ENCODE measurements at places on chromosomes 4 and X. TPM values are rescaled to one million over a fixed set of nuclear protein-coding genes. Genes with fewer than 3 reads are reported as not detected.
A peak's percentile ranks its signal among the peaks of the same experiment; 100 is the strongest.

- H3K4me3 ChIP-seq, result no peak overlapping the region
- DNase-seq, result no peak
- no peak overlapping the region for H3K27ac ChIP-seq
- H3K36me3 ChIP-seq, result no peaks in the 10 kb centered on the region
Measured at GRCh38 chrX:97039363-97040029, 155.8 kb downstream of the RPA4 start.

- H3K27me3 ChIP-seq, result no peaks in the 10 kb centered on the region
- peaks cover 2% of the 10 kb centered on the region for H3K4me1 ChIP-seq
- no peak overlapping the region for H3K4me3 ChIP-seq
- no peak for DNase-seq
- H3K27ac ChIP-seq, result no peak overlapping the region
Measured at GRCh38 chr4:98572697-98573096, 85.7 kb downstream of the TSPAN5 start.

DNA sequence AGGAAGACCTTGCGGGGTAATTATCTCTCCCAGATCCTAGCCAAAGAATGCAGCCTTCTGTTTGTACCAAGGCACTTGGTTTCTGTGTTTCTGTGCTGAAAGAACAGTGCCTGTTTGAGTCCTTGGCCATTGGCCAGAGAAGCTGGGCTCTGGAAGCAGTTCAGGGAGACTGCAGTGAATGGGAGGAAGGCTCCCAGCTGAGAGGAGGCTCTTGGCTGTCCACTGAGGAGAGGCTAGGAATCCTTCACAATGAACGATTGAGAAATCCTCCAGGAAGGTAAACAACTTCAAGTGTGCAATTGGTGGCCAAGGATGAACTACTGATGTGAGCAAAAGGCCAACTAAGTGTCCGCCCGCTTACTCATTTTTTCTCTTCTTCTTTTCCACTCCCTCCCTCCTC lies 61.3 kb downstream of the HS3ST1 start:
- no peaks in the 10 kb centered on the region for H3K27me3 ChIP-seq
- no peak overlapping the region for H3K27ac ChIP-seq
- no peak overlapping the region for H3K4me3 ChIP-seq
- H3K36me3 ChIP-seq, result no peaks in the 10 kb centered on the region
- H3K4me1 ChIP-seq, result no peaks in the 10 kb centered on the region

Gene LAMP2
- polyA plus RNA-seq, result 11.2 TPM

- H3K4me3 ChIP-seq, result no peak overlapping the region
- H3K27me3 ChIP-seq, result no peaks in the 10 kb centered on the region
- H3K27ac ChIP-seq, result no peak overlapping the region
- H3K4me1 ChIP-seq, result no peaks in the 10 kb centered on the region
- H3K36me3 ChIP-seq, result no peaks in the 10 kb centered on the region
Measured at GRCh38 chrX:134633394-134633793, 24.9 kb downstream of the PLAC1 start.

GRCh38 chr4:57333684-57334083 lies 223.5 kb upstream of the IGFBP7 start:
- no peaks in the 10 kb centered on the region for H3K36me3 ChIP-seq
- DNase-seq, result no peak
- no peak overlapping the region for H3K27ac ChIP-seq
- no peaks in the 10 kb centered on the region for H3K27me3 ChIP-seq
- no peaks in the 10 kb centered on the region for H3K4me1 ChIP-seq
- H3K4me3 ChIP-seq, result no peak overlapping the region

Gene TBCK
- 18.2 TPM for polyA plus RNA-seq

Gene CISD2
- 5.0 TPM for polyA plus RNA-seq

DNA sequence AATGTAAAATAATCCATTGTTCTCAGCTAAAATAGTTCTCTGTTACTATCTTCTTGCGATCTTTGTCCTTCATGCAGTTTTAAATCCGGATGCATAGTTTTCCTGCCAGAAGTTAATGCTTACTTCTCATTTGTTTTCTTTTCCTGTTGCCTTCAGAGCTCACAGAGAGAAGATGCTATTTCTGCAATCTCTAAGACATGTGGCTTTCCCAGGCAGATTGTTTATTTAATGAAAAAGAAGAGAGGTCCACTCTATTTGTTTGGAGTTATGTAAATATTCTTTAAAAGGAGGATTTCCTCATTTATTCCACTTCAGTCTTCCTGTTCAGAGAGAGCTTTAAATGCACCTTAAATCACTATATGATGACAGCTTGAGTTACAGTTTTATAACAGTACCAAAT lies 39.3 kb upstream of the HPGD start:
- no peak overlapping the region for H3K4me3 ChIP-seq
- H3K27me3 ChIP-seq, result no peaks in the 10 kb centered on the region
- DNase-seq, result no peak
- no peaks in the 10 kb centered on the region for H3K4me1 ChIP-seq

DNA sequence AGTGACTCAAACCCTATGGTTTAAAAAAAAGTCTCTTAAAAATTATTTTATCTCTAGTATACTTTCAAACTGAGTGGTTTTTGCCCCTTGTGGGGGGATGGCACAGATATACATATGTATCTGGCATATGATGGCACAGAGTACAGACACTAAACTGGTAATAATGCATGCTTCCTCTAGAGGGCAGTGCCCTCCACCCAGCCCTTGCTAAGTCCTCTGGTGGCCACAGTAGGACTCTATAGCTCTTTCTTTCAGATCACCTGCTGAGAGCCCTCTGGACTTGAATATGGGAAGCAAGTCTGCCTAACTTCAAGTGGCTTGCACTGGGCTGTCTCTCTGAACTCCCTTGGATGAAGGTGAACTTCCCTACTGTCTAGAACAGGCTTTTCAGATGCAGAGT lies 66.3 kb downstream of the TSPAN7 start:
- DNase-seq, result peak; percentile 9
- H3K27ac ChIP-seq, result no peak overlapping the region
- no peak overlapping the region for H3K4me3 ChIP-seq
- H3K4me1 ChIP-seq, result no peaks in the 10 kb centered on the region
- no peaks in the 10 kb centered on the region for H3K27me3 ChIP-seq

- no peak for DNase-seq
- H3K4me3 ChIP-seq, result no peak overlapping the region
- H3K4me1 ChIP-seq, result no peaks in the 10 kb centered on the region
- no peaks in the 10 kb centered on the region for H3K27me3 ChIP-seq
- H3K36me3 ChIP-seq, result no peaks in the 10 kb centered on the region
- H3K27ac ChIP-seq, result no peak overlapping the region
Measured at GRCh38 chr4:114163051-114163450, 183.6 kb upstream of the ARSJ start.

DNA sequence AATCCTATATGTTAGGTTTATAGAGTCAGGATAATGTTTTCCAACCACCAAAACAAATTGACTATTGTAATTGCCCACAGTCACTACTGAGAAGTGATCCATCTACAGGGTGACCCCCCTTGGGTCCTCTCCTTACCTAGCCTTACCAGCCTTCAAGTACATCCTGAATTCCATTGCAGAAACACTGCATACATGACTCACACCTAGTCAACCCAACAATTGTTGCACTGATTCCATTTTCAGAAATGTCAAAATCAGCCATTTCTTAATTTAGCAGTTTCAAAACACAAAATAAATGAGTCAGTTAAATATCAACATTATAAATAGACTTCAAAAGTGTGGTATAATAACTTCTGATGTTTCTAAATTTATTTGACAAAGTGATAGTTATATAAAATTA lies 106.3 kb upstream of the TNIP3 start:
- H3K27ac ChIP-seq, result no peak overlapping the region
- H3K36me3 ChIP-seq, result no peaks in the 10 kb centered on the region
- DNase-seq, result no peak
- no peaks in the 10 kb centered on the region for H3K4me1 ChIP-seq

- no peak overlapping the region for H3K27ac ChIP-seq
- H3K27me3 ChIP-seq, result no peaks in the 10 kb centered on the region
- H3K36me3 ChIP-seq, result no peaks in the 10 kb centered on the region
- no peak for DNase-seq
Measured at GRCh38 chr4:182189103-182189878, 53.9 kb upstream of the TENM3 start.

Data from B cell (primary cell).